Stimulated activated CD4-positive, alpha-beta T cell treated with anti-CD3 and anti-CD28 coated beads, Interleukin-1b, Interleukin-23, amount 100 ng/mL, for 1 hour (primary cell): ENCODE measurements at places on chromosomes 4 and X.

GRCh38 chr4:121255986-121256750, 92.0 kb upstream of the TNIP3 start:
- DNase-seq: no peak

DNA sequence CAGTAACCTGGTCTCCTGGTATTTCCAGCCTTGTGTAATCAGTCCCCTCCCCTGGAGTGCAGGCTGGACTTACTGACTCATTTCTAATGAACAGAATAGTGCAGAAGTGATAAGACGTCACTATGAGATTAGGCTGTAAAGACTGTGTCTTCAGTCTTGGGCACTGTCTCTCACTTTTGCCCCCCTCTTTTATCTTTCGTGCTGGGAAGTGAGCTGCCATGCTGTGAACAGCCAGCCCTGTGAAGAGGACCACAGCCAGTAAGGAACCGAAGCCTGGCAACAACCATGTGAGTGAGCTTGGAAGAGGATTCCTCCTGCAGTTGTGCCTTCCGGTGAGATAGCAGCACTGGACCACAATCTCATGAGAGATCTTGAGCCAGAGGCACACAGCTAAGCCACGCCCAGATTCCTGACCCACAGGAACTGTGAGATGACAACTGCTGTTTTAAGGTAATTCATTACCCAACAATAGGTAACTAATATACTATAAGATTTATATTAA, 67.5 kb upstream of the GPR34 start:
- no peak for DNase-seq

GRCh38 chrX:118652717-118653116, 74.7 kb upstream of the IL13RA1 start:
- no peak for DNase-seq

GRCh38 chr4:19309378-19309777, 942.3 kb upstream of the SLIT2 start:
- DNase-seq: no peak

- DNase-seq: no peak
Observed at GRCh38 chrX:133745349-133745748, 240.0 kb downstream of the GPC3 start.

DNA sequence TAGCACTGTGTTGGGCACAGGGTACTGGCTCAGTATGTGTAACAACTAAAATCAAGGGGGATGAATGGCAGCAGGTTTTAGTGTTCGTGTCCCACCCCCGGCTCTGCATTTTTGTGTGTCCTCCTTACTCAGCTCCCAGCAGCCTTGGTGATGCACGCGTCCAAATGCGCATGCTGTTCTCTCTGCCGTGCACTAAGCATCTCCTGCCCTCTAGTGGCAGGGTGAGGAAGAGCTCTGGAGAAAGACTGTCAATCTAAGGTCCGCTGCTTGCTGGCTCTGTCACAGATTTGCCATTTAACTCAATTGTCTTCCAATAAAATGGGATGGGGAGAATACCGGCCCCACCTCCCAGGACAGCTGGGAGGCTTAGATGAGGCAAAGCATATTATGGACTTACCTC, 61.4 kb downstream of the WFS1 start:
- no peak for DNase-seq

GRCh38 chr4:15636818-15637217, 18.3 kb downstream of the FBXL5 start:
- no peak for DNase-seq

- no peak for DNase-seq
Observed at GRCh38 chr4:129248621-129249020, 152.7 kb downstream of the C4orf33 start.

DNA sequence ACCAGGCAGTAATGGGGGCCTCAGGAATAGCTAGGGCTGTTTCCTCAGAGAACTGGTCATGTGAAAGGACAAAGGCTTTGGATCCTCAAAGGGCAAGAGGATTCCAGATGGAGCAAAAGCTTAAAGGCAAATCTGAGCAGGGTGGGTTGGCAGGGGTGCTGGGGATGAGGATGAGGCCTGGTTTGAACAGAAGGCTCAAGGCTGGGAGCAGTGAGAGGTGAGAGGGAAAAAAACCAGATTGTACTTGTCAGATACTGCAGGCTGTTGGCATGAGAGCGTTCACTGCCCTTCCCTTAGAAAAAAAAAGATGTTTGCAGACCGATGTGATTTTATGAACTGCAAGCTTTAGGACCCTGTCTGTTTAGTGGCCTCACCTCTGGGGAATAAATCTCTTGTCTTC, 75.3 kb upstream of the PLAC1 start:
- no peak for DNase-seq

GRCh38 chr4:128155874-128156456, 94.9 kb downstream of the LARP1B start:
- no peak for DNase-seq

DNA sequence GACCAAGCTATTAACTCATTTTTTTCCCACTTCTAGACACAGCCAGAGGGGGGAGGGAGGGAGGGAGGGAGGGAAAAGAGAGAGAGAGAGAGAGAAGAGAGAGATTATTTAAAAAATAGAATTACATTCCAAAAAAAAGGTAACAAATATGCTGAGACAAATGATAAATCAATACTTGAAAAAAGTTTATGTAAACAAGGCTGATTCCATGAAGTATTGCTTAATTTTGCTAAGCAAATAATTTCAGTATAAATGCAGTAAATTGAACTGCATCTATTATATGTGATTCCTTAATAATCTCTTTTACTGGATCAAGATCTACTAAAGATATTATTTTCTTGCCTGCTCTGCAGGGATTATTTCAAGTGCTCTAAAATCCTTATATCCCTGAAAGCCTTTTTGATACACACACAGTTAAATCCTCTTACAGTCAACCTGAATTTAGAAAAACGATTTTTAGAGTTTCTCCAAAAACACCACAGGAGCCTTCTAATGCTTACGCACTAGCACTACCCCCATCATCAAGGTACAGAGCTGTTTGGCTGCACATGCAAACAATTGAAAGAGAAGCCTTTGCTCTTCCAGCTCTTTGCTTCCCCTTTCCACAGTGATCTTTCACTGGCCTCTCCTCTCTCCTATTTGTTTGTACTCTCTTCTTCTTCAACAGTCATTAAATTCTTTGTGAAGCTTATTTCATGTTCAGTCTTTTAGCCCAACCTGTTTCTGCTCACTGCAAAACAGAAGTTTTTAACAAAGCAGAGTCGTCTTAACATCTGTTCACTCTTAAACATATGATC, 426.3 kb upstream of the FAM241A start:
- no peak for DNase-seq

- no peak for DNase-seq
Observed at GRCh38 chr4:69485130-69485529, 10.6 kb downstream of the UGT2B4 start.

DNA sequence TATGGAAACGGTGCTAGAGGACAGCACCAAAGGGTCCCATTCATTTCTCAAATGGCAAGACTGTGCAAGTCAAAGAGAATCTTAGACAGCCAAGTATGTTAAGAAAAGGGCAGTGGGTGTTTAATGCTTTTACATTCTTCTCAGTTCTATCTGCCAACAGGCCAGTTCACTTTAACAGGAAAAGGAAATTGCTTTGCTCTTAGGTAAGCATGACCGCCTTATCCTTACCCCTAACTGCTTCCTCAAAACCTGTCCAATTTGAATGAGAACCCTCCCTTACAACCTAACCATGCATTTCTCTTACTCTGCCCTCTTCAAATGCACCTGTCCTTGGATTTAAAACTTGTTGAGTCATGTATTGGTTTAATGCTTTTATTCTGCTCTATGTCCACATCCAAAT, 44.5 kb upstream of the BLTP1 start:
- DNase-seq: no peak

GRCh38 chr4:142366769-142367181, 479.3 kb downstream of the INPP4B start:
- DNase-seq: no peak
